ENCODE measurements at places on chromosomes 2 and 18.

DNA sequence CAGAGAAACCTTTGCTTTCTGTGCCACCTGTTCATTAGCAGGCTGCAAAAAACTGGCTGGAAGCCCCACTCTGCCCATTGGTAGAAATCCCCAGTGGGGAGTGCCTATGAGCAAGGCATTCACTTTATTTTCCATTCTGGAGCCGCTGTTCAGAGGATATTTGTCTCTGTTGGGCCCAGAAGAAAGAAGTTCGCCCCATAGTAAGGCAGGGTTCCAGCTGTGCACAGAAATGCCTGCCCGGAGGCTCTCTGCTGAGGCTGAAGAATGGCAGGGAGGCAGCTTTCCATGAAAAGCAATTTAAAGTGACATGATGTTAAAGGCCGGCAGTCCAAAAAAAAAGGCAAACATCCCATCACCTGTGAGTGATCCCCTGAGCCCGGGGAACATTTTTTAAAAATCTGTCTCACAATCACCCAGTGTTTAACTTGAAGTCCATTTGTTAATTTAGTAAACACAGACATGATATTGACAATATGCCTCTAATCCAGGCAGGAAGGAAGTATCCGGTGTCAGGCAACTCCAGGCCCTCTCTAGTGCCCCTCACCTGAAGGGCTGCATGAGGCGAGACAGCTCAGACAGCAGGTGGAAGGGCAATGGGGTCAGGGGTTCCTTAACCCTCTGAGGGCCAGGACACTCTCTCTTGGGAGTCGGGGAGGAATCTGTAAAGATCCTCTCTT lies 265.1 kb upstream of the SIX2 start:
- no peak for DNase-seq

GRCh38 chr2:125643585-125643984 lies 1012.4 kb upstream of the GYPC start:
- no peak for DNase-seq

DNA sequence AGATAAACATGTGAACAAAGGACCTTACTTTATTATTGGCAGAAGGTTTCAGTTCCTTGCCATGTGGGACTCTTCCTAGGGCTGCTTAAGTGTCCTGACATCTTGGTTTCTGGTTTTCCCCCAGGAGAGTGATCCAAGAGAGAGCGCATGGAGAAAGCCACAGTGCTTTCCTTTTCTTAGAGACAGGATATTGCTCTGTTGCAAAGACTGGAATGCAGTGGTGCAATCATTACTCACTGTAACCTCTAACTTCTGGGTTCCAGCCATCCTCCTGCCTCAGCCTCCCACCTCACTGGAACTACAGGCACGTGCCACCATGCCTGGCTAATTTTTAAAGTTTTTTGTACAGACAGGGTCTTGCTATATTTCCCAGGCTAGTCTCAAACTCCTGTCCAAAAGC lies 38.1 kb upstream of the TCF7L1 start:
- DNase-seq: no peak

DNA sequence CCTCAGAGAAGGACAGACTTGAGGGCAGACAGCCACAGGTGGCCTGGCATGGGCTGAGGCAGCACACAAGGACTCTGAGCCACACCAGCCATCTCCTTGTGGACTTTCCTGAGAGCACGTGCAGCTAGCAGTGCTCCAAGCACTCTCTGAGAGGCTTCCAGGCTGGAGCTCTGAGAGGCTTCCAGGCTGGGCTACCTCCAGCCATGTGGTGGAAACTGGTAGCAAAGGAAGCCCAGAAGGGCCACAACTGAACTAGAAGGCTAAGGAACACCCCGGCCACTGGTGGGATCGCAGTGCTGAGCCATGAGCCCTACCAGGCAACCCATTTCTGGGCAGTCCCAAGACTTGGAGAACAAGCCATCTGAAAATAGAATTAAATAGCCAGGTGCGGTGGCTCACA lies 39.5 kb downstream of the BCL11A start:
- DNase-seq: no peak

GRCh38 chr2:168457190-168457895 lies 1.3 kb downstream of the CERS6 start:
- no peak for DNase-seq

- DNase-seq: no peak
Measured at GRCh38 chr2:181463588-181463987, 6.4 kb downstream of the ITGA4 start.

DNA sequence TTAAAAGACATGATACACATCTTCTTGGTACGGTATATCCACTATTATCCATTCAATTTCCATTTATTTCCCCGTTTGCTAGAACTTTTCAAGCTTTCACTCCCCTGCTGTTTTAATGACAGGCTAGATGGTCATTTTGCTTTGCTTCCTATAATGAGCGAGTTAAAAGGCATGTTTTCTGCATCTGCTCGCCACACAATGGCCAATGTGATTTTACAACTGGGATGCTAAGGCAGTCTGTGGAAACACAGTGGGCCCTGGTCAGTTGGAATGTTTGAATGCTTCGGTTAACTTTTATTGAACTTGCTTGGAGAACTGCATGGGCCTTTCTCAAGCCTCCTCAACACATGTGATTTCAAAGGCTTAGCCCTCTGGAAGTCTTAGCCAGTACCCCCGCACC lies 48.4 kb upstream of the TNP1 start:
- no peak for DNase-seq

DNA sequence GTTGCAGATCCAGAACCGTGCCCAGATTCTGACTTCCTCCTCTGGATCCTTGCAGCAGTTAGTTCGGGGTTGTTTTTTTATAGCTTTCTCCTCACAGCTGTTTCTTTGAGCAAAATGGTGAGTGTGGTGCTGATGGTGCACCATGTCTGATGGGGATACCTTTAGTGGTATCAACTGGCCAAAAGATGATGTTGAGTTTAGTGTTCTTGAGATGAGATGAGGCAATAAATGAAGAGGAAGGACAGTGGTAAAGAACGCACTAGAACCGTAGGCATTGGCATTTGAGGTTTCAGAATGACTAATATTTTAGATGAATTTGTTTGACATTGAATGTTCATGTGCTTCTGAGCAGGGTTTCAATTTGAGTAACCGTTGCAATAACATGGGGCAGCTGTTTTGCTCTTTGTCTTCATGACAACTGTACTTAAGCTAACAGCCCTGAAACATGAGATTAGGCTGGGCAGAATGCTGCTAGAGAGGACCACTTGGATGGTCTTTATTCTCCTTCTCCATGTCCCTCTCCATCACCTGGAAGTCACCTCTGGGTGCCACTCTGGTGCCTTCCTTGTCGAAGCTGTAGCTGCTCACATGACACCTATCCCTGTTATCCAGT lies 3.9 kb downstream of the CTLA4 start:
- DNase-seq: peak; percentile 30

GRCh38 chr2:179824961-179825360 lies 36.5 kb downstream of the ZNF385B start:
- DNase-seq: no peak

DNA sequence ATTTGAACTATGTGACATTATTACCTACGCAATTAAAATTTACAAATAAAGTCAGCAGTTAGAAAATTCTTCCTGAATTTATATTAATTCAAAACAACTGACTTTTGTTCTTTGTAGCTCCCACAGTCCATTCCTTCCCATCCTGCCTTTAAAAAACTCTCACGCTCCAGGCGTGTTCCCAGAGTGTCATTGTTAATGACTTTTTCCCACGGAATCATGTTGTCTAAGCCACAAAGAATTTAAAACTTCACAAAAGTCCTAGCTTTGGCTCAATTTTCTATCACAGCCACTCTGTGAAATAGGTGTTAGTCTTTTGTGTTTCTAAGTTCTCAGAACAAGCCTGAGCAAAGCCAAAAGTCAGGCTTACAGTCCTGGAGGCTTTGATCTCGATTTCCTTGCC lies 26.5 kb downstream of the SLC1A4 start:
- DNase-seq: no peak

GRCh38 chr2:137842430-137842829 lies 121.8 kb upstream of the HNMT start:
- DNase-seq: no peak

GRCh38 chr2:42744545-42745082 lies 19.3 kb downstream of the OXER1 start:
- DNase-seq: no peak

DNA sequence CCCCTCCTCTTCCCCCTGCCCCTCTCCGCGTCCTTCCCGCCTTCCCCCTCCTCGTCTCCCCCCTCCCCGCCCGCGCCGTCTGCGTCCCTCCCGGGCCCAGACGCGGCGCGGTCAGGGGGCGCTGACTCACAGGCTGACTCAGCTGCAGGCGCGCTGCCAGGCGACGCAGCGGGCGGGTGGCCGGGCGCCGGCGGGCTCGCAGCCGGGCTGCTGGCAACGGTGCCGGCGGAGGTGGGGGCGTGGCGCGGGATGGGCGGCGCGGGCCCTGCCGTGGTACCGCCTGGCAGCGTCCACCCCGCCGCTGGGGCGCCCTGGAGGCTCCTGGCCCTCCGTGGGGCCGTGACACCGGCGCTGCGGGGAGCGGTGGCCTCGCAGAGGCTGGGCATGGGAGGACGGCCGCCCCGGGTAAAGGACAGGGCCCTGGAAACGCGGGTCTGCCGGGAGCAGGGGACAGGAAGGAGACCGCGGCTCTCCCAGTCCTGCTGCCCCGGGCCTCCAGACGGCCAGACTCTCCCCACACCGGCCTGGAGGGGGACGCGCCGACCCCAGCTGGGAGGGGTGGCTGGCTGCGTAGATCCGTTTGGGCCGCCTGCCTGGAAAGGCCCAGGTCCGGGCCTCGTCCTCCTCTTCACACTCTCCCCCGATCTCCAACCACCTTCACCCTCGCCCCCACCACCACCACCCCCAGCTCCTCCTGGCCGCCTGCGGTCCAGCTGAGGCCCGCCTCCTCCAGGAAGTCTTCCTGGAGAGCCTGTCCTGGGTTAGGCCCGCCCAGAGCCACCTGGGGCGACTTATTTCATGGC lies 10.0 kb upstream of the PROC start:
- peak; percentile 93 for DNase-seq

- no peak for DNase-seq
Measured at GRCh38 chr18:10090668-10091067, 176.9 kb downstream of the VAPA start.

- DNase-seq: no peak
Measured at GRCh38 chr18:75392226-75392578, 35.3 kb downstream of the SMIM21 start.

- no peak for DNase-seq
Measured at GRCh38 chr2:151569167-151569566, 159.5 kb downstream of the RIF1 start.

- no peak for DNase-seq
Measured at GRCh38 chr2:58364098-58364497, 123.0 kb upstream of the FANCL start.

DNA sequence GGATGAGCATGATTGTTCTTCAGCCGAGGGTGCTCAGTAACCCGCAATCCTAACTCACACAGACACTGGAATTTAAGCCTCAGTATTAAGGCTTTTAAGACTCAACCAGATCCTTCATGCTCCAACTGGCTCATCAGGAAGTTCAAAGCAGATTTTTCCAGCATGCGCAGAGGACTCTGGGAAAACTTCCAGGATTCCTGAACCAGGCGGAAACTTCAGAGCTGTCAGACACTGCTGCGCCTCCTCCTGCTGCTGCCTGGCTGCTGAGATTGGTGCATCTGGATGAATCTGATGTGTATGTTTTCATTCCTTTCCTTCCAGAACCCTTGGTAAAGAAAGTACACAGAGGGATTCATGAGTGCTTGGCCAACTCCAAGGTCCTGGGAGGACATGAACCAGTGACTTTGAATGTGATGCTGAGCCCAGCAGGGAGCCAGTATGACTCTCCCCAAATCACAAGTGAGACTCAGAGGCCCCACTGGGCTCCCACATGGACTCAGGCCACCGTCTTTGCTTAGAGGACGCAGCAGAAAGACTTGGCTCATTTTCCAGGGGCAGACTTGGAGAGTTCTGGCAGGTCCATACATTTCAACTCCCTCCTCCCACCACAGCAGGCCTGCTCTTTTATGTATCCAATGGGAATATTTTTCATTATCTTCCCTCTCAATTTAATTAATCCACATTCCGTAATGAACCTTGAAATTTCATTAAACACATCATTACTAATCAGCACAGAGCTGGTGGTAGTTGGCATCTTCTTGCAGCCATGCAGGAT lies 143.5 kb upstream of the HDAC4 start:
- no peak for DNase-seq

- peak; percentile 61 for DNase-seq
Measured at GRCh38 chr2:158024288-158024898, 77.3 kb upstream of the UPP2 start.
